ENCODE measurements at places on chromosomes 5 and 9.

DNA sequence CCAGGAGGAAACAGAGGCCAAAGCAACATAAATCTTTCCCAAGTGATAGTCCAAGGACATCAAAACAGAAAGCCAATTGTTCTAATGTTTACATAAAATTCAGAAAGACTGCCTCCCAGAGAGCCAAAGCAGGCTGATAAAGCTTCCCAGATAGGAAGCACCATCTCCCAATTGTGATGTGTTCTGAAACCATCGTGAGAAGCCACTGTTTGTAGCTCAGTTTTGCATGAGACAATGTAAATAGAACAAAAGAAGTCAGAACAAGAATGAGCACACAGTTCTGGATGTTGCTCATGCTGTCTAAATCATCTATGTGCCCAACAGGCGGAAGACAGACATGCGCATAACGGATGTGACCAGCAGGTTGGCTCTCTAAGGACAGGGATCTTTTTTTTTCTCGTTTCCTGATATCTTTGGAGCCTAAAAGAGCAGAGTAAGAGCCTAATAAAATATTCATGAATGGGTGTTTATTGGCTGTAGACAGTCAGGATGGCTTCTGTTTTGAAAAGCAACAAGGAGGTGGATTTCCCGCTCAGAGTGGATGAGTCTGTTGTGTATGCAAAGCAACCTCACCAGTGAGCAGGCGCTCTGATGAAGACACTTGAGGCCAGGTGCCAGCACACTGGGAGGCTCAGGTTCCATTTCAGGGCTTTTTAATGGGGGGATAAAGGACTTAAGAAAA, 113.6 kb downstream of the GNA14 start:
- no peak for DNase-seq

- DNase-seq, result no peak
Observed at GRCh38 chr5:11642438-11642837, 261.8 kb downstream of the CTNND2 start.

- no peak for DNase-seq
Observed at GRCh38 chr5:82470185-82470994, 192.2 kb upstream of the RPS23 start.

GRCh38 chr5:137856916-137857862, 10.5 kb upstream of the MYOT start:
- DNase-seq, result no peak

DNA sequence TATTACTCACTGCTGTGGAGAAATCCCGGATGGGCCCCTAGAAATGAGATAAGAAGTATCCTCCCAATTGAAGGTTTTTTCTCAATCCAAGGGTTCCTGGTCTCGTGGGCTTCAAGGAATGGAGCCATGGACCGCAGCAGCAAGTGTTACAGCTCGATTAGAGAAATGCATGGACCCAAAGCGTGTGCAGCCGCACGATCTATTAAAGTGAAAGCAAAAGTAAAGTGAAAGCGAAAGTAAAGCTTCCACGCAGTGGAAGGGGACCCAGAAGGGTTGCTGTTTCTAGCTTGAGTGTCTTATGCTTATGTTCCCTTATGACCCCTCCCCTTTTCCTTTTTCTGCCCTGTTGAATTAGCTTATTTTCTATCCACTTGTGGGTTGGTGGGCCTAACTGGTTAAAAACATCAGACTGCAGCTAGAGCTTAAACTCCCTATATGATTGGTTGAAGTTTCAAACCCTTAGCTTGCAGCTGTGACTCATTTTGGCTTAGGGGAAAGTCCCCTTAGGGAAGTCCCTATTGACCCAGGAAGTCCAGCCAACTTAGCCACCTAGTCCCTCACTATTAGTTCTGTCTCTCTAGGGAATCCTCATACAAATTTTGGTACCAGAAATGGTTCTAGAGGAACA, 1111.8 kb downstream of the TAF11L14 start:
- no peak for DNase-seq

- peak; percentile 4 for DNase-seq
Observed at GRCh38 chr5:68465133-68465532, 249.6 kb downstream of the PIK3R1 start.

DNA sequence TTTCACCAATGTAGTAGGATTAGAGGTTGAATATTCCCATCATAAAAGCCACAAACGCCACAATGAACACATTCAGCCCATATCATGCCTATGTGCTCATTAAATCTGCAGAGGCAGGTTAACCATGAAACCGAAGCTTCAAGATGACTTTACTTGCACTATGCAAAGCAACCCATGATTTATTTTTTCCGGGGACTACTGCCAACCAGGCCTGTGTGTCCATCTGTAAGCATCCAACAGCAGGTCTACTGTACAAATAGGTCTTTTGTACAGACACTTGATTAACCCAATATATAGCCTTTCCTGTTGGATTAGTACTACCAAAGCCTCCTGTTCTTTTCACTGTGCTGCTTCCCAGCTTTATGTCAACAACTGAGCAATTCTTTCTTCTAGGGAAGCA, 104.9 kb upstream of the CDH10 start:
- no peak for DNase-seq

GRCh38 chr9:20189871-20190270, 401.0 kb upstream of the SLC24A2 start:
- no peak for DNase-seq

DNA sequence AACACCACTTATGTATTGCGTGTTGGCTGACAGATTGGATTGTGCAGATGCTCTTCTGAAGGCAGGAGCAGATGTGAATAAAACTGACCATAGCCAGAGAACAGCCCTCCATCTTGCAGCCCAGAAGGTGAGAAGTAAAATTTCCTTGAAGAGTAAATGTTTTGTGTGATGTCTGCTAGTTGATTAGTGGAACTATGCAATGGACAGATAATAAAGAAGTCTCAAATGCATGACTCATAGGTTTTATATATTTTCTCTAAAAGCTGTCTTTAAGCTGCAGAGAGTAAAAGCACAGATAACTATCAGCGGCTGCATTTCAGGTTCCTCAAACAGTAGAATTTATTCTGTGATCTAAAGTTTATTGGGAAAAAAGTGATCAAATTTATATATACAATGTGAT, 27.4 kb downstream of the INVS start:
- DNase-seq, result no peak

Measured in stimulated activated CD8-positive, alpha-beta memory T cell treated with anti-CD3 and anti-CD28 coated beads, Interleukin-2, amount 100 ng/mL, for 48 hours (primary cell).